ENCODE measurements at places on chromosomes 6 and 20.

DNA sequence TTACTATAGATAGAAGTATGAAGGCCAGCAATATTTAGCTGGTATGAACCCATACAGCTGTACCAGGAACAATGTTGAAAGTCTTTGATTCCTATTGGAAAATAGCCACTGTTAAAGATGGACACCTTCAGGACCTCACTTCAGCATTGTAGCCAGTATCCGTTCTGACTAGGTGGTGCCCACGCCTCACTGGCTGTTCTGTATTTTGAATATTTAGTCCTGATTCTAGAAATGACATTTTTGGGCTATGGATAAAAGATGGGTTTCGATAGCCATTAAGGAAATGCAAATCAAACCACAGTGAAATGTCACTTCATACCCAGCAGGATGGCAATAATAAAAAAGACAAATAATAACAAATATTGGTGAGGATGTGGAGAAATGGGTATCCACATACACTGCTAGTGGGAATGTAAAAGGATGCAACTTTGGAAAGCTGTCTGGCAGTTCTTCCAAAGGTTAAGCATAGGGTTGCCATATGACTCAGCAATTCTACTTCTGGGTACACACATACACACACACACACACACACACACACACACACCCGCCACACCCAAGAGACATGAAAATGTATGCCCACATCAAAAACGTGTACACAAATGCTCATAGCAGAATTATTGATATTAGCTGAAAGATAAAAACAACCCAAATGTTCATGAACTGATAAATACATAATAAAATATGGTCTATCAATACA is 56.8 kb downstream of the UTRN start:
- DNase-seq, result no peak

DNA sequence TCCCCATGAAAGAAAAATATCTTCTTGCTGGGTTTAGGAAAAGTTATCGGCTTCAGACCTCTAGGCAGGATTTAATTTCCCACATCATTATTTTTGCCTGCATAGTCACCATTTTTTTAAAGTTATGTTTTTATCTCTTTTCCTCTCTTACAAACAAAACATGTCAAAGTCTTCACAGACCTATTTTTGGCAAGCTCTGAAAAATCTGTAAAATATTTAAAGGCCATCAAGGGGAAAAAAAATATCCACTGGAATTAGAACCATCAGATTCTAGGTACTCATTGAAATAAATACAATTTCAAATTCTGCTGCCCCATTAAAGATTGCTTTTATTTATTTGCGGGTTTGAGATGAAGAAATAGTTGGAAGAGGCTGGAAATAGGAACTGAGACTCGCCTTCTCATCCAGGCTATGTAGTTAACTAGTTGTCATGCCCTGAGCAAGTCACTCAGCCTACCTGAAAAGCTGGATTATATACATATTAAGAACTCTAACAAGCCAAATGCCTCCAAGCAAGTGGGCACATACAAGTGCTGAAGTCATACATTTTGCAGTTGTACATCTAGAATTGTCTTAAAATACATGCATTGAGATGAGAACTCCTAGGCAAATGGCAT is 101.7 kb upstream of the SASH1 start:
- DNase-seq, result no peak

DNA sequence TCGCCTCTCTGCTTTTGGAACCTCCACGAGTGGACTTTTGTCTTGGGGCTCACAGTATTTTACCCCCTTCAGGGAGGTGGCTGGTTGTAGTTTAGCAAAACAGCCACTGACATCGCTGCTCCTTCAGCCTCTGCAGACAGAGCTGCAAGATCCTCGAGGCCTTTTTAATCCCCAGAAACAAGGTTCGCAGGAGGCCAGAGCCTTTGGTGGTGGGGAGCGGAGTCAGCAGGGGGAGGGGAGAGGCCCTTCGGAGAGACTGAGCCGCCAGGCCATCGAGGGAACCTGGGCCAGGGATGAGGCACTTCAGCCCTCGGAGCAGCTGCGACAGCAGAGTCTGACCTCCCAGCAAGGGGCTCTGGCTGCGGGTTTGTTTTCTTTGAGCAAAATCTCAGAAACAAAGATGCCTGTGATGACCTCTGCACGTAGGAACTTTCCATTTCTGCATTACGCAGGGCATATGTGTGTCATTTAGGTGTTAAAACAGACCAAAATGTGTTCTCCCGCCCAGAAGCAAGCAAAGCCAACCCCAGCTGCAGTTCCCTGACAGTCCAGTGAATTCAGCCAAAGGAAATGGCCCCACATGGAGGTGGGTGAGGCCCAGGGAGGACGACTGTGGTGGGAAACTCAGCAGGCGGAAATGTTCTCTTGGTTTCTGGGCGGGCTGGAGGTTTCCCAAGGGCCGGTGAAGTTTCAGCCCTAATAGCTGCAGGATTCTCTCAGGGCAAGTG is 171.2 kb upstream of the SULF2 start:
- no peak for DNase-seq

GRCh38 chr6:162857326-162857725 is 129.6 kb downstream of the PACRG start:
- no peak for DNase-seq

DNA sequence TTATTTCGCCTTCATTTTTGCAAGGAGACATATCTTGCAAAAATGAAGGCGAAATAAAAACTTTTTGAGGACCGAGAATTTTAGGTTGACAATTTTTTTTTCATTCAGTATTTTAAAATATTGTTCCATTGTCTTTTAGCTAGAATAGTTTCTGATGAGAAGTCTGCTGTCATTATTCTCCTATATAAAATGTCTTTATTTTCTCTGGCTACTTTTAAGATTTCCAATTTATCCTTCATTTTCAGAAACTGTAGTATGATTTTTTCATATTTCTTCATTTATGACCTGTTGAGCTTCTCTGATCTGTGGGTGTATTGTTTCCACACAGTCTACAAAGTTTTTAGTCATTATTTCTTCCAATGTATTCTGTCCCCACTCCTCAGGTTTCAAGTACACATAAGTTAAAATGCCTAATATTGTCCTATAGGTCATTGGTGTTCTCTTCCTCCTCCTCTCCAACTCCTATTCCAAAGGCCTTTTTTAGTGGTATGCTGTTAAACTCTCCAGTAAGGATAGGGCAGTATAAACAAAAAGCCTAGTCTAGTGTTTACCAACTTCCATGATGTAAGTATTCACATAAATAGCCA is 15.7 kb downstream of the AHI1 start:
- no peak for DNase-seq

DNA sequence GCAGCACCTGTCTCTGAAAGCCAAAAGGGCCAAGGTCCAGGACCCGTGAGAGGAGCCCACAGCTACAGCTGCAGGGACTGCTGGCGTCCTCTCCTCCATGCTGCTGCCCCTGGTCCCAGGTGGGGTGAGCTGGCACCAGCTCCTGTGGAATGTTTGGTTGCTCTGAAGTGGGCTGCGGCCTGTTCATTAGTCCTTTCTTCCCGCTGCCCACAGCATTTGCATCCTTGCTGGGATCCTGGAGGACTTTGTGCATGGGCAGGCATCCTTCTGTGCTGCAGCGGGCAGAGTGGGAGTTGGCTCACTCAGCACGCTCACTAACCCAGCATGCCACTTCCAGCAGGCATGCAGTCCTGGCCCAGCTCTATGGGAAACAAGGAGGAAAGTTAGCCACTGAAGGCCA is 76.4 kb downstream of the DHX35 start:
- DNase-seq, result no peak

DNA sequence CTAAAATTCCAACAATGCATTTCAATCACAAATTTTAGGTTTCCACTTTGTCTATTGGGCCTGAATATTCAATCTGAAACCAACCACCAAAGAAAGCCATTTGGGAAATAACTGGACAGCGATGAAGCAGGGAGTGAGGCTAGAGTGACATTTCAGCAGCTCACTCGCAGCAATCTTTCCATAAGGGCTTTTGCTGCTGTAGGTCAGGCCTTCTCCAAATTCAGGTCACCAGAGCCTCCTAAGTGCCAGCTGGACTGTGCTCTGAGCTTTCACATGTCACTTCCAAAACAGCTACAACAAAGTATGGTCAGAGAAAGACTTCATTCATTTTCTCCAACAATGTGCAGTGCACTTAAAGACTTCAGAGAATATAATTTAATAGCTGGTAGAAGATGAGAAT is 194.8 kb downstream of the FRK start:
- no peak for DNase-seq

Measured in hypothalamus (tissue), 51 donors.